ENCODE measurements at places on chromosomes 6 and 20.

DNA sequence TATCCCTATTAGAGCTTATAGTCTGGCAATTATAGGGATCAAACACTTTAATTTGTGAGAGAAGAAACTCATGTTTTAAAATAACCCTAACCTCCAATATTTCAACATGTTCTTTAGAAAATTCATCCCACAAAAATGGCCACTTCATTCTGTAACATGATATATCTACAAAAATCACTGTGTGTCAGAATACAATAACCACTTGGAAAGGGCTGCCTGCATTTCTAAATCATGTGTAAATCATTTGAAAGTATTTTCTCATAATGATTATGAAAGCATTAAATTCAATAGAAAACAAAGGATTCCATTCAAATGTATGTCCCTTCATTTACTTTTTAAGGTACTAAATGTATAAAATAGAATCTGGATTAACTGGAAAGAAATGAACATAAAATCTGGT lies 101.4 kb upstream of the NHSL1 start:
- DNase-seq = no peak

GRCh38 chr20:43870484-43870883 lies 44.2 kb upstream of the TOX2 start:
- DNase-seq = no peak

- no peak for DNase-seq
Observed at GRCh38 chr20:40787941-40788340, 98.9 kb upstream of the MAFB start.

- DNase-seq = no peak
Observed at GRCh38 chr6:125156496-125156895, 2.9 kb downstream of the TPD52L1 start.

GRCh38 chr6:169622618-169623017 lies 79.2 kb downstream of the WDR27 start:
- DNase-seq = no peak

DNA sequence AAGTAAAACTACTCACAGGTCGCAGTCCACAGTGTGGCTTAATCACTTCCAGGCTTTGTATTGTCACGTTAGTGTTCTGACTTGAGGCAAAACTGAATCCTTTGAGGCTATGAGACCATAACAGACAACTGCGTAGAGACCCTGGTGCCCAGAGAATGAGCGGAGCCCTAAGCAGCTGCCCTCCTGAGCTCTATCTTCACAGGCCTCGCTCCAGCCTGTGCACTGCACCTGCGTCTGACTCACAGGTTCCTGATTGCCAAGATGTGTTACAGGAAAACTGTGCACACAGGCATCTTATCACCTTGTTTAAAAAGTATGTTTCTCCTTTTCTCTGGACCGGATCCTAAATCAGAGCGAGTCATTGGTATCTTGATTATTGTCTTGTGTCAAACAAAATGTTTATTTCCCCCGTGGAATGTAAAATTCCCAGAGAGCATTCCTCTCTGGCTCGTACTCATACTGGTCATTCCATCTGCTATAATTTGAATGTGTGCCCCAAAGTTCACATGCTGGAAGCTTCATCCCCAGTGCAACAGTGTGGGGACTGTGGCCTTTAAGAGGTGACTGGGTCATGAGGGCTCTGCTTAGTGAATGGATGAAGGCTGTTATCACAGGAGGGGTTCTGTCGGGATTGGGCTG lies 25.7 kb downstream of the PRR18 start:
- DNase-seq = no peak

- no peak for DNase-seq
Observed at GRCh38 chr20:23966927-23967615, 21.5 kb downstream of the GGTLC1 start.

GRCh38 chr6:131782764-131783163 lies 25.1 kb upstream of the ENPP1 start:
- DNase-seq = no peak

- no peak for DNase-seq
Observed at GRCh38 chr6:159985296-159985945, 16.5 kb downstream of the IGF2R start.

- no peak for DNase-seq
Observed at GRCh38 chr6:34723203-34723602, 26.6 kb upstream of the ILRUN start.

GRCh38 chr6:31805939-31806469 lies 762 bp downstream of the LSM2 start:
- DNase-seq = no peak
